ENCODE measurements at places on chromosomes 5 and 9.

DNA sequence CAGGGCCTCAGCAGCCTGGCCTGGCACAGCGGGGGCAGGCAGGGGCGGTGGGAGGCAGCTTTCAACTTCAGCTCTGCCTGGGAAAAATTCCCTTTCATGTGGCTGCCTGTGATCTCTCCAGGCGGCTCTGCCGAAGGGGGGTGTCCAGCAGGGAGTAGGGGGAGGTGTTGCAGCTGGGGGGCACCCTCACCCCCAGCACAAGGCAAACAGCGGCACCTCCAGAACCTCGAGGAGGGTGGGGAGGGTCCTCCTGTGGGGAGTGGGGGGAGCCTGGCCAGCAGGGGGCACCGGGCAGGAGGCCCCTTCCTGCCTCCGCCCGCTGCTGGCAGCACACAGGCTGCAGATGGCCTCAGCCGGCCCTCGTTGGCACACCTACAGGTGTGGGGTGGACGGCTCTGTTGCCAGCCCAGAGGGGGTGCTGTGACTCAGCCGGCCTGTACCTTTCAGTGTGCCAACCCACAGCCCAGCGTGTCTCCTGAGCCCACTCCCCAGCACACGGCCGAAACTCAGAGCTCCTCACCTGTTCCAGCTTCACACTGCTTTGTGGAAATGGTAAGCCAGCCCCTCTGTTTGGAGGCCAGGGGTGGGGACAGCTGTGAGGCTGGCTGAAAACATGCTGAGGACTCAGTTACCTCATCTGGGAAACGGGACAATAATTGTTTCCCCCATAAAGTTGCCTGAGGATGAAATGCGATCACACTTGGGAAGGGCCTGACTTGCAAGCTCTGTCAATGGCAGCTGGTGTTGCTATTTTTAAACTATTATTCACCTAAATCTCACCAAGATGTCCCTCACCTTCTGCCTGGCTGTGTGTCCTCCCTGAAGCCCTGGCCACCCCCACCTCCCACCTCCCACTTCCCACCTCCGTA lies 37.0 kb downstream of the CXXC5 start:
- DNase-seq, result no peak

- no peak for DNase-seq
These were observed 1046.2 kb downstream of the CDH12 start for GRCh38 chr5:21806943-21807342.

GRCh38 chr9:69249337-69249736 lies 75.3 kb downstream of the TJP2 start:
- no peak for DNase-seq

DNA sequence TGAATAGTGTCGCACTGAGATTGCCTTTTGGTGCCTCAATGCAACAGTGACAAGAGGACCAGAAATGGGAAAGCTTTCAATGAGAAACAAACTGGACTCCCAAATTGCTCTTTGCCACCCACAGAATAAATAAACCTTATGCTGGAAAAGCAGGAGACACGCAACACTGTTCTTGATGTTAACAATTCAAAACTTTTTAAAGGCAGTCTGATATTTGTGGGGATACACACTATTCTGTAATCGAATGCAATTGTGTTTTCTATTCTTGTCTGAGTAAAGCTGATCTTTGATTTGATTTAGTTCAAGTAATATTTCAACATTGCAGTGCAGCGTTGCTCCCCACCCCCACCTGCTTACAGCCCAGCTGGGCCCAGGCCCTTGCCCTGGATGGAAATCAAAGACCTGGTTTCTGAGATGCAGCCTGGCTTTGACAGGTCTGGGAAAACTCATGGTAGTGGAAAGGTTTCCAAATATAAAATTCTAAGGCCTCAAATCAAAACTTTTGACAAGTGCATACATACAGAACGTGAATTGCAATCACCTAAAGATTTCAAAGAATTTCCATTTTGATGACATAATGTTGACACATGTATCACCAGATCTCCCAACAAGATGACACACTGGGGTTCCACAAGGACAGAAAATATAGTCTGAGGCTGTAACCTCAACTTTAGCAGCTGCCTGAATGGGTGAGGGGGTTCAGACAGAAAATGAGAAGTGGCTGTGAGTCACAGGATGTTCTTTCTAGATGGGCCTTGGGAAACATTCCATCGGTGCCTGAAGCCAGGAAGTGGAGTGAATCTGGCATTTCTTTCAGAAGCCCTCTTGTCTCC lies 55.1 kb downstream of the ABCA1 start:
- no peak for DNase-seq

DNA sequence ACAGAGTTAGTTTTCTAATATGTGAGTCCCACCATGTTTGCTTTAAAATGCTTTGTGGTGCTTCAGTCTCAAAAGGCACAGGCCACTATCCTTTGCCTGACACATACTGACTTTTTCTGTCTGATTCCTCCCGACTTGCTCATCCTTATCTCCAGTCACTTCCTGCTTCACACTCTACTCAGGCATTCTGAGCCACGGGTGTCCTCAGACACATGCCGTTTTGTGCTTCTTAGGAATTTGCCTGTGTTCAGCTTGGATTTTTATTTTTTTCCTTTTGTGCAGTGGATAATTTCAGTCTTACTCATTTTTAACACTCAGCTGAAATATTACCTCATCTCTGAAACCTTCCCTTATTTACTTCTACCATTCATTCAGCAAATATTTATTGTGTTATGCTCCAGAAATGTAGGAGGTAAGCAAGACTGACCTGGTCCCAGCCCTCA lies 54.1 kb downstream of the MAN2A1 start:
- no peak for DNase-seq

DNA sequence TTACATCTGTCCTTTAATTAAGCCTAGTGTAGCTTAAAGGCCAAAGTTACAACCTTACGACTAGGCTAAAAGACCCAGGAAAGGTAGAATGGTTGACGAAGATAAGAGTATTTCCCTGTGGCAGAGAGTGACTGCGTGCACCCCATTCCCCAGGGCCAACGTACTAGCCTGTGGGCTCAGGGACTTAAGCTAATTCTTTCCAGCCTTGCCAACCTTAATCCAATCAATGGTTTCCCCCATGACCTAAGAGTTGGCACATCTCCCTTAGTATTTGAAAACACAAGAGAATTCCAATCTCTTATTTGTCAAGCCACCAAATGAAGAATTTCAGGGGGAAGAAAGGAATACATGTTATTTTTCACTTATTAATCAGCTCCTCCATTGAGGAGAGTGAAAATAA lies 16.0 kb downstream of the CTNND2 start:
- no peak for DNase-seq

GRCh38 chr9:92654481-92655301 lies 15.2 kb downstream of the IPPK start:
- DNase-seq, result no peak

GRCh38 chr9:35035851-35036701 lies 36.3 kb downstream of the VCP start:
- DNase-seq, result no peak

- DNase-seq, result no peak
These were observed 41.3 kb downstream of the VPS13A start for GRCh38 chr9:77218612-77219011.

GRCh38 chr9:105218673-105219072 lies 25.8 kb upstream of the SLC44A1 start:
- DNase-seq, result no peak

- DNase-seq, result no peak
These were observed 242.2 kb upstream of the ACTBL2 start for GRCh38 chr5:57724836-57725235.

GRCh38 chr5:152305525-152305924 lies 99.6 kb downstream of the NMUR2 start:
- no peak for DNase-seq

DNA sequence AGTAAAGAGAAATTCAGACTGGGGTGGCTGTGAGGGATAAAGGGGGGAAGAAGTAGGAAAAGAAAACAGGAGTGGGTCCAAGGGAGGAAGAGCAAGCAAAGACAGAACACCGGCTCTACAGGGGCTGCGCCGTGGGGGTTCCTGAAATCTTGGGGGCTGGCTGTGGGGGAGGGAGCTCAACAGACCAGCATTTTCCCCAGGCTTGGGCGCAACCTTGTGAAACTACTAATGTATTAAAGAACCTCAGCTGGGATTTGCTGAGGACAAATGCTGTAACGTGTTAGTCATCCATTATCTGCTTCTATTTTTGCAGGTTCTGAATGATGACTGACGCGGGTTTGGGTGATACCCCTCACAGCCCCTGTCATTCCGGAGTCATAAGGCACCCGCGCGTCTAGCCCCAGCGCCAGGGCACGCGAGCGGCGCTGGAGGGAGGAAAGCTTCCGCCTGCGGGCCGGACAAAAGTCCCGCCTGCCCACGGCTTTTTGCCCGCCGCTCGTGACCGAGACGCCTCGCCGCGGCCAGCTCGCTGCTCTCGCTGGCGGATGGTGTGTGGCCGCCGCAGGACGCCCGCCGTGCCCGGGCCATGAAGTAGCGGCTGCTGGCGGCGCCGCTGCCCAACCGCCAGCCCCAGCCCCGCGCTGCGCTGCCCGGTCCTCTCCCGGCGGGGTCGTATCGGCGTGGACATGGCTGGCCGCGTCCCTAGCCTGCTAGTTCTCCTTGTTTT lies 110.6 kb downstream of the PAM start:
- peak; percentile 3 for DNase-seq

DNA sequence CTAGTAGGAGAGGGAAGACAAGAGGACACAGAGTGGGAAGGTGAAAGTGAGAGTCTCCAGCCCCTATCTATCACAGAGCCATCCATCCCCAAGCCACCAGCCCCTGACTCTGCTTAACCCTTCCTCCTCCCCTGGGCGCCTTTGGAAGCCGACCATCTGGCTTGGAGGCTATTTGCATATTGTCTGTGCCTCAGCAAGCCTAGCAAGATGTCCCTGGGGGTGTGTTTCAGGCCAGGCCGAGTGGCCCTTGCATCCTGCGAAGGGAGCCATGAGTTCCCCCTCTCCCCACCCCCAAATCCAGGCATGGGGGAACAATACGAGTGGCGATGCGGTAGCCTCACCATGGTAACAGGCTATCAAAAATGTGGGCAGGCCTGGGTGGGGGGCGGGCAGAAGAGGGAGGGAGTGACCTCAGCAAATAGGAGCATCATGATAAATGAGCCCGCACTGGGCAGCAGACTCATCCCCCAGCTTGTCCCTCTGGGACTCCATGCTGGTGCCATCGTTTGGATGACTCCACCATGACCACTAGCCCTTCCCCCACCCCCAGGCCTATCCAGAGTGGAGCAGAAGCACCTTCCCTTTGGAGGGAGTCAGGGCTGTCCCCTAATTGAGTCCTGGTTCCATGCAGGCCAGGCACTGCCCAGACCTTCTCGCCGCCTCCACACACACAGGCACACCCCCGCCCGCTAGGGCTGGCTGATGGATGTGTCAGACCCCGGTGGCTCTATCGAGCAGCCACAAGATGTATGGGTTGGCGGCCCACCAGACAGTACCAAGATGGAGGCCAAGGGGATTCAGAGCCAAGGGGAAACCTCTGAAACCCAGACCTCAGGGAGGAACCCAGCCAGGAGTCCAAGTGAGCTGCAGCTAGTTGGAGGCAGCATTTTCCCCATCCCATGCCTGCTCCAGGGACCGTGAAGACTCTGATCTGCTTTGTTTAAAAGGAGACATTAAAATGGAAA lies 14.6 kb downstream of the URM1 start:
- DNase-seq, result no peak

DNA sequence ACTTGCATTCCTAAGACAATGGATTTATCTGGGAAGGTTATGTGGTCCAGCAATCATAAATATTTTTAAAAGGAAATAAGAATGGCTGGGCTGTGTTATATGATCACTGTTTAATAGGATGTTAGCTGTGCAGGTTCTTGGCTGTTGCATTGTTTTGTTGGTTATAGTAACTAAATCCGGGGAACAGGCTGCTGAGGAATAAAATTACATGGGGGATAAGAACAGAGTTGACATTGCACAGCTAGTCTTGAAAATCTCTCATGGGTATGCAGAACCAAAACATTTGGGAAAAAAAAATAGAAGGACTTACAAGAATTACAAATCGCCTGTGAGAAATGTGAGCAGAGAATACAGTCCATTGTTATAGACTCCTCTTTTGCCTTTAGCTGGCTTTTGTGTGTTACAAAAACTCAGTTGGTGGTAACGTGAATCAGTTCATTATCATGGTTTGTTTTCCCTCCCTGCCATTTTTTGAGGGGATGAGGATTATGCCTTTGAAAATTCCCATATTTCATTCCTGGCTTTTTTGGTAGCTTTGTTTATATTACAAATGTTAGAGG lies 375.3 kb upstream of the DAB2 start:
- DNase-seq, result no peak

DNA sequence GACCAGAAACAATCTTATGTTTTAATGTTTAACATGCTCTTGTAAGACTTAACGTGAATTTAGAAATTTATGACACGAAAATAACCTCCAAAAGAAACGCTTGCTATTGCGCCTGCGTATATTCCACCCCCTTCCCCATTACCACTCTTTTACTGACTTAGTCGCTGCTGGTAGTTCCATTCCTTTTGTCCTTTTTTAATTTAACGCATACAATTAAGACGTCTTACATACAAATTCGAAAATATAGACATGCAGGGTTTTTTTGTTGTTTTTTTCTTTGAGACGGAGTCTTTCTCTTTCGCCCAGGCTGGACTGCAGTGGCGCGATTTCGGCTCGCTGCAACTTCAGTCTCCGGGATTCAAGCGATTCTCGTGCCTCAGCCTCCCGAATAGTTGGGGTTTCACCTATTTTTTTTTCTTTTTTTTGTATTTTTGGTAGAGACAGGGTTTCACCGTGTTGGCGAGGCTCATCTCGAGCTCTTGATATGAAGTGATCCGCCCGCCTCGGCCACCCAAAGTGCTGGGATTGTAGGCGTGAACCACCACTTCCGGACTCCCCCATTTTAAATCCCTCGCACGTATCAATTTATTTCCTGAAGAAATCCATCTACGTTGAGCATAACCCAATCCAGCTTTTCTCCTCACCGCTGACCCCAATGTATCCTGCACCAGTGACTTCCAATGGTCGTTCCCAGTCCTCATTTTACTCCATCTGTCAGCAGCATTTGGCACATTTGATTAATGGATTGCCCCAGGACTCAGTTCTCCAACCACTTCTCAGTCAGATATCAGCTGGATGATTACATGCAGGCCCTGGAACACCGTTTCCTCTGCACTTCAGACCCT lies 684 bp upstream of the MED7 start:
- DNase-seq, result no peak

- DNase-seq, result no peak
These were observed 26.2 kb upstream of the ARSB start for GRCh38 chr5:79011219-79011836.

- no peak for DNase-seq
These were observed 598.2 kb upstream of the KLF4 start for GRCh38 chr9:108087781-108088180.

DNA sequence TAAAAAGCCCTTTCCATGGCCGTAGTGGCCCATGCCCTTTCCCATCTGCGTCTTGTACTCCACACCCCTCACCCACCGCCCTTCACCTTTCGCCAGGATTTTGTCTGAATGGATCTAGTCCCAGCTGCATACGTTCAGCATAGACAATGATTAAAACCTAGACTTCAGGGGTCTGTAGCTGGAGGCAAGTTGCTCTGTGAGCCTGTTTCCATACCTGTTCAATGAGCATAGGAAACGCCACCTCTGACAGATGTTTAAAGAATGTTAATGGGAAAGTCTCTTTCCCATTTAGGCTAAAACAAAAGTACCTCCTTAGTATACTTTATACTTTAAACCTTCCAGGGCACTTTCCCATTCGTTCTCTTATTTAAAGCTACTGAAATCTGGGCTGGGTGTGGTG lies 105.7 kb downstream of the SPRY4 start:
- DNase-seq, result no peak

GRCh38 chr5:78597068-78597973 lies 51.3 kb downstream of the LHFPL2 start:
- no peak for DNase-seq

- DNase-seq, result no peak
These were observed 7.4 kb downstream of the CEMIP2 start for GRCh38 chr9:71760901-71761300.

GRCh38 chr5:146345240-146345577 lies 6.6 kb downstream of the POU4F3 start:
- no peak for DNase-seq

- DNase-seq, result no peak
These were observed 27.4 kb downstream of the LNPEP start for GRCh38 chr5:96963267-96963666.

Data from stimulated activated CD4-positive, alpha-beta T cell treated with anti-CD3 and anti-CD28 coated beads, Interleukin-1b, Interleukin-23, amount 100 ng/mL, for 1 hour (primary cell).